ENCODE measurements at places on chromosomes 7 and 10.

GRCh38 chr10:49781247-49781646 is 19.1 kb upstream of the OGDHL start:
- DNase-seq, result no peak

DNA sequence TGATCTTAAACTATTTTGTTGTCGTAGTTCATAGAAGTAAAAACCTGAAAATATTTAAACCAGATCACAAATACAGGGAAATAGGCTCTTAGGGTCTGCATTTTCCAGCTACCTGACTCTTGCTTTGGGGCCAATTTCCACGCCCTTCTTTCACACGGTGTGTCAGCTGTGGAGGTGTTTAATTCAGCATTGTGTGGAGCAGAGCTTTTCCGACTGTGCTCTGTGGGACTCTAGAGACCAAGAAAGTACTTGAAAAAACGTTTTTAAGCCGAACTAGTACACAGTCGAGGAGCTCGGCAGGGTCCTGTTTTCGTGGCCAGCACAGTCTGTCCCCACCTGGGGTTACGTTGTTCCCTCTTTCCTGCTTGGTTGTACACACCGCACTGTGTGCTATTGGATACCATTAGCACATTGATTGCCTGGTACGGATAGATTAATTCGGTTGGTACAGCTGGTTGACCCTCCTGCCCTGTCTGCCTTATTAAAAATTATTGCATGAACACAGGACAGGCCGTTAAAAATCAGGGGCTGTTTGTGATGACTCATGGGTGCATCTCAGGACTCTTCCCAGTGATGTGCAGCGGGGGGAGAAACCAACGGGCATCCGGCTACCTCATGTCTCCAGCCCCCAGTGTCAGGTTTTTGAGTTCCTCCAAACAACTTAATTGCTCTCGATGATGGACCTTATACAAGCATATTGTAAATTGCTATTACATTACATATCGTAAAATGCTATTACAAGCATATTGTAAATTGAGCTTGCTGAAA is 80.7 kb upstream of the BTBD16 start:
- DNase-seq, result no peak

DNA sequence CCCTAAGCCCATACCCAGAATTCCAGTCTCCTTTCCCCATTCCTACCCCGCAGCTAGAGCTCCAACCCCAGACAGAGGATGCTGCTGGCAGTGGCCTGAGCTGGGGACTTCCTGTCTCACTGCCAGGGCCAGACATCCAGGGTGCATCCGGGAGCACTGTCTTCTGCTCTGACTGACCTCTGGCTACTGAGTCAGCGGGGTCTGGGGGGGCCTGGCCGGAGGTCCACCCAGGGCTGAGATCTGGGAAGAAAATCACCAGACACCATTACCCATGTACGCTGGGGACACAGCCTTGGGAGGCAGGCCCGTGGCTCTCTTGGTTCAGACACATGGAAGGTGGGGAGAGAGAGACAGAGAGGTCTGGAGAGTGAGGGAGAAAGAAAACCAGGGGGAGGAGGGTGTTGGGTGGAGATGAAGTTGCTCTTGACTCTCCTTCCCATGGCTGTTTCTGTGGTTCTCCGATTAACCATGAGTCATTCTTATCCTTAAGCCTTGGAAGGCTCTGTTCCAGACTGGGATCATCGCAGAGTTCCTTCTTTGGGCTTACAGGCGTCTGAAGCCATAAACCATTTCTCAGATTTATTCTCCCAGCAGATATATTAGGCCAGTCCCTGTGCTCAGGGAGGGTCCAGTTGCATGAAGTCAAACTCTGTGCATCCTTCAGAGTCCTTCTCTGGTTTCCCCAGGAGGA is 23.6 kb downstream of the TSPAN15 start:
- no peak for DNase-seq

DNA sequence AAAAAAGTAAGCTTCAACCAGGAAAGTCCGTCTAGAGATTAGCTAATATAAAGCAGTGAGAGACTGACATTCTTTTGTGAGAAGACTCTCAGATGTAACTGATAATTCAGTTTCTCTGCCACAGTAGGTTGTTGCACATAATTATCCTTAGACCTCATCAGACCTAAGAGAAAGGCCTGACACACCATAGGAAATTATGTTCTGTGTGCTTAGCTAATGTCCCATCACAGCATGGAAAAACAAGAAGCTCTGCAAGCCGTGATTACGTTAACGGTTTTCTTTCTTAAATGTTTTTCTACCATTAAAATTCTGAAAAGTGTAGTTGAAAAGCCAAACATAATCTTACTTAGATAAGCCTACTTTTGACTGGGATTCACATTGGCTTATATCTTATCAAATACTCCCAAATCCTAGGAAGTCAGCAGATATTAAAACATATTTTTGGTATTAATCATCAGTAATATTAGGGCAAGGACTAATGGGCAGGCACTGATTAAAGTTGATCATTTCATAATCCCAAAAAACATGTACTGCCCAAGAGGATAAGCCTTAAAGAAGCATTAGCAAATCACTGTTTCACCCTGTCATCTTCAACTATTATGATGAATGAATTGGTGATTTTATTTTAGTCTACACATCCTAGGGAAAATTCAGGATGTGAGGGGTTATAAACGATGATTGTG is 5.2 kb downstream of the CSTF2T start:
- DNase-seq, result no peak

DNA sequence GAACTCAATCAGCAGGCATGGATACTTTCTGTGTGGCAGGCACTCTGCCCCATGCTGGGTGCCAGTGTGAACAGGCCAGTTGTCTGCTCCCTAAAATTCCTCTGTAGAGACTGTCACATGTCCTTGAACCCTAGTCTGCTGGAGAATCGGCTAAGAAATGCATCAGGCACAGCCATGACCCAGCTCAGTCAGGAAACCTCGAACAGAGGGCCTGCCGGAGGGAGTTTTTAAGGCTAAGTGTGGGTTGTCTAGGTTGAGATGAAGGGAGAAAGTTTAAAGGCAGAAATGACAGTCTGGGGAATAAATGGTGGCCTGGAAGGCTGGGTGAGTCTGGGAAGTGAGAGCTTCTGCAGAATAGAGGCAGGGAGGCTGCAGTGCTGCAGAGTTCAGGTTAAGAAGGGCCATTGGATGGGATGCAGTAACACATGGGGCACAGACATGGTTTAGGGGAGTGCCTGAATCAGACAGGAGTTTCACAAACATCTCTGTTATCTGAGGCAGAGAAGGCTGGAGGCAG is 45.3 kb downstream of the WDFY4 start:
- no peak for DNase-seq

DNA sequence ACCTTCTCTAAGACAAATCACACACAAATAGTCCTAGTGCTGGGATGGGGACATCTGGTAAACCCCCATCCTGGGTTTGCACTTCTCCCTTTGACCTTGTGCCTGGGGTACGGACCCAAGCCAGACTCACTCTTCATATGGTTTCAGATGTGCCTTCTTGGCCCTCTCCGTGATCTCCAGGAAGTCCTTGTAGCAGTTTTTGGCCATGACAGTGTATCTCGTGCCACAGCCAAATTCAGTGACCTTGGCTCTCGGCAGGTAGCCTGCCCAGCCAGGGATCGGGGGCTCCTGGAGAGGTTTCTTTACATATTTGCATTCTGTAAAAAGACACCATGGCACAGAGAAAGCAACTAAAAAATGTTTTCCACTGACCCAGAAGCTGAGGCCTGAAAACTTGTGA is 43.9 kb downstream of the PNLIPRP2 start:
- no peak for DNase-seq

DNA sequence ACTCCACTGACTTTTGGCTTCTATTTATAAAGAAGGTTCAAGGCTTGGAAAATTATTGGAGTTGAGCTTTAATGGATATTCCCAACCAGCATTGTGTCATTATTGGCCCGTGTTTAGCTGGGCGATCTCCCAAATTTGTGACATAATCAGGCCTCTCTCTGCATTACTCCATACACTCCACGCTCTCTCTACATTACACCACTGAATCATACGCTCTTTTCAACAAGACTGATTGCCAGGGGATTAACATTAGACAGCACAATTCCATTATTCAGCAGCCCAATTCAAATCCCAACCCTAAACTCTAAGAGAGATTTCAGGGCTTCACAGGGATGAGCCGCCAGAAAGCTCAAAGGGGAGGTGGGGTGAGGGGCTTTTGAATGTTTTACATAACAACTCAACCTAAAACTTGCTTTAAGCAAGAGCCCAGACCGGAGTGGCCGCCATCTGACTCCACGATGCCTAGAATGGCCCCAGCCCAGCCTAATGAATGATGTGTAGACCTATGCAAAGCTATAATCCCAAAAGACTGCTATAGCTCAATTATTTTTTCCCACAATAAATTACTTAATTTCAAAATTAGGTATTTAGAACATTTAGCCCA is 61.8 kb downstream of the FGFR2 start:
- DNase-seq, result peak; percentile 82

DNA sequence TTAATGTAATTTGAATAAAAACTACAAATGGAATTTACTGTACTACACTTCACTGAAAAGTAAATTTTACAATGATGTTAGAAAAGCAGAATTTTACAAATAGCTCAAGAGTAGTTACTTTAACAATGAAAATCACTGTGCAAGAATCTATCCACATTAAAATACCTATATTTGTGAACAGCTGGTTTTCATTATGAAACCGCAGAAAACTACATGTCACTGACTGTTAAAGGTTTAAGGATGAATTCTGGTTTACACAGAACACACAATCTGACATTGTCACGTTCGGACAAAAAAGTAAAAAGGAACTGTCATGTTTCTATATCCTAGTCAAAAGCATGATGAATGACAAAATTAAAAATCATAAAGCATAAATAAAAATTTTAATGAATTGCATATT is 415.3 kb upstream of the PRKCQ start:
- no peak for DNase-seq

DNA sequence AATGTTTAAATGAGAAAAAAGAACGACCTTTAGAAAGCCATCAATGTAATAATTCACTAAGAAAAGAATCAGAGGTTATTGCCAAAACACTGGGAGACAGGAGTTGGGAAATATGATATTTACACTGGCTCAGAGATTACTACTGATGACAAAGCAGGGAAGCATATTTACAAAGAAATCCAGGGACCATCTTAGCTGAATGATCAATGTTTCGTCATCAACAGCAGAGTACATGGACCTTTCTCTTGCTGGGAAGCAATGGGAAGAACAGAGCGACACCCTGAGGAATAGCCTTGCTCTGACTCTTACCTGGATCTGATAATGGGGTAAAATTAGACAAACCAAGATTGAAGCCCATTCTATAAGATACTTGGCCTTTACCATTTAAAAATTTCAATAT is 1293.5 kb downstream of the XPNPEP1 start:
- no peak for DNase-seq

- no peak for DNase-seq
These were observed 307.4 kb downstream of the WDR37 start for GRCh38 chr10:1363446-1364121.

GRCh38 chr7:48245751-48246472 is 74.7 kb downstream of the ABCA13 start:
- no peak for DNase-seq

DNA sequence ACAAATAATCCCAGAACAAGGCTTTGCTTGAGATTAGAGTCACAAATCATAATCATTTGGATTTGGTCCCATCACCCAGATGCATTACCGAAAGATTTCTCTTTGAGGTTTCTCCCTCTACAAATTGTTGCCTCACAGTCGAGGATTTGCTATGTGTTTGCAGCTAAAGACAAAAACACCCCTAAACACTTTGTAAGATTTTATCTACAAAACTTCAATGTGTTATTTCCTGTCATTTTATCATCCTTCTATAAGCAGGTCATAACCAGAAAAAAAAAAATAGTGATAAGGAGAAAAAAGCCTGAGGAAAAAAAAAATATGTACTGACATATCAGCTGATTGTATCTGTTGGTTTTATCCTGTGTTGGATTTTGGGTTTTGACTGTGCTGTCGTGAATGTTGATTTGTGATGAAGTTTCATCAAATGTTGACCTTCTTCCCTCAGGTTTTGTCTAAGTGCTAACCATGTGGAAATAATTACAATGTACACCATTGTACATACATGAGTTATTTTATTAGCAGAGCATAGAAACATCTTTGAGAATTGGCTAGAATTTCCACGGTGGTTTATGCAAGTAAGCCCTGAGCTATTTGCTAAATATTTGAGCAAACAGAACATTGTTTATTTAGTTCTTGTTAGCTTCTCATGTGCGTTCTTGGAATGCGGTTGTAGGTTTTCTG is 274.4 kb downstream of the NEBL start:
- no peak for DNase-seq

DNA sequence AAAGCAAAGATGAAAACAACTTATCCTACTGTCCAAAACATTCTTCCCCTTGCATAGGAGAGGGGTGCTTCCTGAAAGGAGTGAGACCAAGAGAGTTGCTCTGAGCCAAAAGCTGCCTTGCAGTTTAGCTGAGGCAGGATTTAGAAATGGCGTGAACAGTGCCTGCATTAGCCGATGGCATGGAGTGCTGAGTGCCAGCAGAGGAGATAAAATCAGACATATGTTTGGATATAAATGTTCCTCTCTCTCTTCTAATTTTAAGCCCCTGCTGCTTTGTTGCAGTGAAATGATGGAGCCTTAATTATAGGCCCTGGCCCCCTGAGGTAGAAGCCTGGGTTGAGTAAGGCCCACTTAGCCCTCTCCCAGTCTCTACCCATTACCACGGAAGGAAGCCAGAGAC is 7.1 kb downstream of the LRRC4 start:
- no peak for DNase-seq

DNA sequence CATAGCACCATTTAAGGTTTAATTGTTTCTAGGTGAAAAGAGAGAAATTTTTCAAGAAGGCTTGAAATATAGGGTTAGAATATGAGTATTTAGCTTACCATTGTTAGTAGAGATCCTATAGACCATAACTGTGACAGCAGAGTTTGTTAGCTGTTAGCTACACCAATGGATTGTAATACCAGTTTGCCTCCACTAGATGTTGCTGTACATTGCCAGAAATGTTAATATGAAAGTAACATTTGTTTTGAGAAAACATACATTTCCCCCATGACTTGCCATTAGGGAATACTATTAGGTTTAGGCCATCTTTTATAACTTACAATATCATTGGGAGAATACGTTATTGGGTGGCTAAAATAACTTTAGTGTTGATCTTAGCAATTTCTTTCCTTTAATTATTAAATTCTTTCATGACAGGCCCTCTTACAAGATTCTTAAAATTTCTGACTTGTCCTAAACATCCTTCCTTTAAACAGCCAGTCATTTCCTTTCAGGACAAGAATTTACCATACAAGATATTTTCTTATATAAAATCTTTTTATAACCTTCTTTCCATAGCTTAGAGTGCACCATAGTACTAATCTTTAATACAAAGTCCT is 39.5 kb downstream of the ZNF117 start:
- no peak for DNase-seq

DNA sequence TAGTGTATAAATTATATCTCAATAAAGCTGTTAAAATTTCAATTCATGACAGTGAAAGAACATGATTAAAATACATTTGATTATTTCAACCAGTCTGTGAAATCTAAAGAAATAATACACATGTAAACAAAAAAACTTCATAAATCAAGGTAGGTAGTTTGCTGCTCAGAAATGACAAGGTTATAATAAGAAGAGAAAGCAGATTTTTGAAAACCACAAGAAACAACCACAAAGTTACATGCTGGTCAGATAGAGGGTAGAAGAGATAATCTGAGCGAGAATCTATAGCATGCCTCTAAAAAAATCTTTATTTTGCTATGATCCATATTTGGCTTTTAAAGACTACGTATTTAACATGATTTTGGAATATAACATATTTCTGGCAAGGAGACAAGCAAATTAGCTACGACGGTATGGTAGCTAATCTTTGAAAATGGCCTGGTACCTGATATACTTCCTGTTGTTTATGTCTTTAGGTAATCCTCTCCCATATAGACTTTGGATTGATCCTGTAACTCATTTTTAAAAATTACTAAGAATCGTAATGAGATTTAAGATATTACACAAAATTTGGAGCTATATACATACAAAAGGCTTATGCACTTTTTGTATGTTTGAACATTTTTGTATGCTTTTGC is 23.5 kb upstream of the VCL start:
- no peak for DNase-seq

Data from head of caudate nucleus (tissue), 42 donors.